Putamen (tissue), 1 donor: ENCODE measurements at places on chromosomes 1 and 21.

- peak; percentile 37 for DNase-seq
These were observed 99.3 kb downstream of the FMN2 start for GRCh38 chr1:240190881-240191401.

DNA sequence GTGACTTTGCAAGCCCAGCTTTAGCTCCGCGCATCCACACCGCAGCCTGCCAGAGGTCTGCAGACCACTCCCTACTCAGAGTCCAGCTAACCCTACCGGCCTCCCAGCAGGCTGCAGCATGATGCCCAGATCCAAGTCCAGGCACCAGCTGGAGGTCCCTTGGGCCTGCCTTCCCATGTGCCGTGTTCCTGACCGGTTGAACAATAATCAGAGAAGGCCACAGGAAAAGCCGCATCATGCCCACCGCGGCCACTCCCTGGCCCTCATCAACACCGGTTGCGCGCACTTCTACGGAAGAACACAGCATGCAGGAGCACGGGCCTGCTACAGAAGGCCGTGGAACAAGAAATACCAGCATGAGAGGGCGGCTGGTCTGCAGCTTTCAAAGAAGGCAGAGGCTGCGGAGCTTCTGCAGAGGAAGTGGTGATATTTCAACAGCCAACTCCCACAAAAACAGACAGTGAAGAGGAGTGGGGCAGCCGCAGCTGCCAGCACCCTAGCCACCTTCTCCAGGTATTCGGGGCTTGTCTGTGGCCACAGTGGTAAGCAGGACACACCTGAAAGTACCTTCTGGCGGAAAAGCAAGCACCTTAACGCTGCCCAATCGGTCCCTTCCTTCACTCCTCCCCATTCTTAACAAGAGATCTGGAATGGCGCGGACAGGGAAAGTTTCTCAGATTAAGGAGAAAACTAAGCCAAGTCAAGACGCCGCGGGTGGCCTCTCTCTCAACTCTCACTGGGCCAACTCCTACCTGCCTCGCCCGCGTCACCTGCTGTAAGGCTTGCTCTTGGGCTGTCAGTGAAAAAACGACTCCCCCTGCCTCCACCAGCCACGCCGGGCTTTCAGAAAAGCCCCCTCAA, 1.5 kb downstream of the PGBD5 start:
- DNase-seq: no peak

- peak; percentile 69 for DNase-seq
These were observed 5.7 kb downstream of the GJB3 start for GRCh38 chr1:34786521-34787325.

DNA sequence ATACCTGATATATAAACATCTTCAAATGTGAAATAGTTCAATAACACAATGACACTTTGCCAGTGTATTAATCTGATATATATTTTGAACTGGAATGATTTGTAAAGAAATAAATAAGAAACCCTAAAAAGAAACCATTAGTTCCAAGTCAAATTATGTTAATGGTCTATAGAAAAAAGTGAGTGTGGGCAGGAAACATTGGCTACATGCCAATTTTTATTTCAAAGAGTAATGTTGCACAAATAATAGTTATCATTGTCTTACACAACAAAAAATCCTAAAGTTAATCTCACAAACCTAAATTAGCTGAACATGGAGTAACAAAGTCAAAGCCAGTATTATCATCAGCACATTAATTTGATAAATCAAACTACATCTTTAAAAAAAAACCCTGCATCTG, 37.9 kb upstream of the BATF3 start:
- DNase-seq: no peak

DNA sequence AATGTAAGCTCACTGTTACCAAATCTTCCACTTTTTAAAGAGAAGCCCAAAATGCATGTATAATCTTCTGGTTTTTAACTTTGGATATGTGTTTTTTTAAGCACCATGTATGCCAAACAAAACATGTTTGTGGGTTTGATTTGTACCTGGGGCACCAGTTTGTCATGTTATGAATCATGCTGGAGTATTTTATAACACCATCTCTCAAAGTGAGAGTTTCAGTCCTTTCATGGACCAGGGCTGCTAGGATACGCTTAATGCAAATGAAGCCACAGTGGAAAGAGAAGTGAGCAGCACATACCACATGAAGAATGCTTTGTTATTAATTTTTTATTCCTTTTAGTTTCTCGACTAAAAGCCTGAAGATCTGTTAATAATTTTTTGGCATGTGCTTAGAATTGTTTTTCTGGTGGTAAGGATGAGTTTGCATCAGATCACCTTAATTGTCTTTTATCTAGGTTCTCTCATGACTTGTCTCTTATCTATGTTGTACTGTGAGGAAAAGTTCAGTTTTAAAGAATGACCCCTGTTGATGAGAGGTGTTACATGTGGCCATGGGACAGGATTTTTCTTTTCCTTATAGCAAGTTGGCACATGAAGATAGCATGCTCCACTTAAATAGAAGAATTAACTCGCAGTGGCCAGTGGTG, 2.0 kb upstream of the RABGAP1L start:
- DNase-seq: no peak
